Mesothelial cell of epicardium (in vitro differentiated cells): ENCODE measurements at places on chromosomes 2 and 18. TPM values are rescaled to one million over a fixed set of nuclear protein-coding genes. Genes with fewer than 3 reads are reported as not detected.

Gene ACOXL
- 0.20 to 0.44 TPM (median 0.25 TPM) in 3 replicates for total RNA-seq

Gene IL1B
- 1.3 to 1.7 TPM (median 1.4 TPM) in 3 replicates for total RNA-seq

Gene SULT1C4
- 16.0 to 17.5 TPM (median 17.5 TPM) in 3 replicates for total RNA-seq

Gene POMC
- total RNA-seq, result 0.29 TPM in 1 of 3 replicates, not detected in the others

Gene FOXI3
- total RNA-seq, result 0.24 to 0.40 TPM (median 0.27 TPM) in 3 replicates

Gene IFIH1
- total RNA-seq, result 8.4 to 10.7 TPM (median 9.3 TPM) in 3 replicates

Gene ASTL
- total RNA-seq, result 0.60 to 1.2 TPM (median 1.1 TPM) in 3 replicates

Gene PTPRN
- total RNA-seq, result 0.33 to 0.50 TPM (median 0.38 TPM) in 3 replicates

Gene PRSS56
- total RNA-seq, result 0.09 TPM in 1 of 3 replicates, not detected in the others

Gene MZT2A
- total RNA-seq, result 106 to 109 TPM (median 106 TPM) in 3 replicates

Gene NOSTRIN
- 0.90 to 1.0 TPM (median 0.98 TPM) in 3 replicates for total RNA-seq

DNA sequence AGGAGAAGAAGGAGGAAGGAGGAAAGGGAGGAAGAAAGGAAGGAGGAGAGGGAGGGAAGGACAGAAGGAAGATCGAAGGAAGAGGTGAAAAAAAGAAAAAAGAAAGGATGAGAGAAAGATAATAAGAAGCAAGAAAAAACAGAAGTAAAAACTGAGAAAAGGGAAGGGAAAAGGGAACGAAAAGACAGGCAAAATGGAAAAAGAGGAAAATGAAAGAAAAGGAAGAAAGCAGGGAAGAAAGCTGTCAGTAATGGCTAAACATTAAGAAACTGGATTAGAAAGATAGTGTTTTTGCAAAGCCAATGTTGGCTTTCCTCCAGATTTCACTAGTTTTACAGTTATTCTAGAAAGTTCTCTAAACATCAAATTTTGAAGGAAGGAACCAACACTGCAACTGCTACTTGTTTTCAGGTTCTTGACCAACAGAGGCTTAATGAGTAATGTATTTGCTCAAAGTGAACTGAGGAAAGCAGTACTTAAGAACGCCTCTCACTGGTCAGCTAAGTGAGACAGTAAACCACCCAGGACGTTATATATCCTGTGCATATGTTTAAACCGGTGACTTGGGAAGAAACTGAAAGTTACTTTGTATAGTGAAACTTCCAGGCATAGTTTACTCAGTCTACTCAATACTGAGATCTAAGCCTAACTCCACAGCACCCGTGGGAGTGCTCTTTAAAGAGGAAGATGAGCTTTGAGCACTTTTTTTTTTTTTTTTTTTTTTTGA, 286.2 kb upstream of the TRIB2 start:
- DNase-seq, result no peak

GRCh38 chr2:147810883-147811765, 33.7 kb upstream of the ACVR2A start:
- no peak for DNase-seq

GRCh38 chr18:34611904-34612303, 98.2 kb upstream of the DTNA start:
- no peak for DNase-seq

DNA sequence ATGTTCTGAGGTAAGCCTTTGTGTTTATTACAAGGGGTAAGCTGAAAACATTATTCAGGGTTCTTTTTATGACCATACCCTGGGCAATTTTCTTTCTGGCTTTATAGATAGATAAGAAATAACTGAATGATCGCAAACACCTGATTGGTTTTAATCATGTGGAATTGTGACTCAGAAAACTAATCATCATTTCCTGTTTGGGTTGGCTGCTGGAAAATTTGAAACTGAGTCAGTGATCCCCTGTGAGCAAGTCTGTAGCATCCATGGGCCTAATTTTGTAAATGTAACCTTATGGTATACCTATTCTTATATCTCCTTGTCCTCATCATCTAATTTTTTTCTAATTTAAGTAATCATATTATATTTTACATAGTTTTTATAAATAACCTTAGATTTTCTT, 34.3 kb downstream of the CCDC68 start:
- no peak for DNase-seq

- DNase-seq, result no peak
Measured at GRCh38 chr2:196742685-196743084, 56.8 kb downstream of the GTF3C3 start.

DNA sequence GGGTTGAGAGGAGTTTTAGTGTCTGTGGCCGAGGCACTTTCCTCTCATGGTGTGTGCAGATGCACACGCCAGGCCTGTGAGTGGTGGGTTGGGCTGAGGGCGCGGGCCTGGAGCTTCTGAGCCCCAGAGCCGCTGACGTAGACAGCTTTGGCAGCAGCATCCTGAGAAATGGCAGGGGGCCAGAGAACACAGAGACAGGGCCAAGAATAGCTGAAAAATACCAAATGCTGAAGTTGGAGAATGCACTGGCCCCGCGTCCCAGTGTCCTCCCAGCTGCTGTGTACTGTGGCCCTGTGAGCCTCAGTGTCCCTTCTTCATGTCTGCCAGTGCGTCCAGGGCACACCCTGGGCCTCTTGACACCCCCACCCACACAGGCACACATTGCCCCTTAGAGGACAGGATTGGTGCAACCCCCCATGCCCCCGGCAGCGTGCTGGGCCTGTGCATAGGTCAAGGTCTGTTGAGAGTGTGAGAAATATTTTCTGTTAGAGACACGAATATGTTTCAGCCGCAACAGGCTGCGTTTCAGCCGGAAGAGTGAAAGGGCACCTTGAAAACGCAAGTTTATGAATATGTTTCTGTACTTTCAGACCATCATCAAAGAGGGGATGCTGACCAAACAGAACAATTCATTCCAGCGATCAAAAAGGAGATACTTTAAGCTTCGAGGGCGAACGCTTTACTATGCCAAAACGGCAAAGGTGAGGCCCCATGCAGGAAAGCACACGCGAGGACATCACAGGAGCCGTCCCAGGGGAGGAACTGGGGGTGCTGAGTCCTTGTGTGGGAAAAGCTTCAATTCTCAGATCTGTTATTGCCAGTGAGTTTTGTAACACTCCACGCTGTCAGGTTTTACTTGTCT, 33.6 kb downstream of the DGKD start:
- DNase-seq, result peak; percentile 62

- no peak for DNase-seq
Measured at GRCh38 chr18:40407909-40408308, 1547.1 kb upstream of the PIK3C3 start.

- no peak for DNase-seq
Measured at GRCh38 chr2:16005816-16006536, 65.6 kb downstream of the MYCN start.

DNA sequence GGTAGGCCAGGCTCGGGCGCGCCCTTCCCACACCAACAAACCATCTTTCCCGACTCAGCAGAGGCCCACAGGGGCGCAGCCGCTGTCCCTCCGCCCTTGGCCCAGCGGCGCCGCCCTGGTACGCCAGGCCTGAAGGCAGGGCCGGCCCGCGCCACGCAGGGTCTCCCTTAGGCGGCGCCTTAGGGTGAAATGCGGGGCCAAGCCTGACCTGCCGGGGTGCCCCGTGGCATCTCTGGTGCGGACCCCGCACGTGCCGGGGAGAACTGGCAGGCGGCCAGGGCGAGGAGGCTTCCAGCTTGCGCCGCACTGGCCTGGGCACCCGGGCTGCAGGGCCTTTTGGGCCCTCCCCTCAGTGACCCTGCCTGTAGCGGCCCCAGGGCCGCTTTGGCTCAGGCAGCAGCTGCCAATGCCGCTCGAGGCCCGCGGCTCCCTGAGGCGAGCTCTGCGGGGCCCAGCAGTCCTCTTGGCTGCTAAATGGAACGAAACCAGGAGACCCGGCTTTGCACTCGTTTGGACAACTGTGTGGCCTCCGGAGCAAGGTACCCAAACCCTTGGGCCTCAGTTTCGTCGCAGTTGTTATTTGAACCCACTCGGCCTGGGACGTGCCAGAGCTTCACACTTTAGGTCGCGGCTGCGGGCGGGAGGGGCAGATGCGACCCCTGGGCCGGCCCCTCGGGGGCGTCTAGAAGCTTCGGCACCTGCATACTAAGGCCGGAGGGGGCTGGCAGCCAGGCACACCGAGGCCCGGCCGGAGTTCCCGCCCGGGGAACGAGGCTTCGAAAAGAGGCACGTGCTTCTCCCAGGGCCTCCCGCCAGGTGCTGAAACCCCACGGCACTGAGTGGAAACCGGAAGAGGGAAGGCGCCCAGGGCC, 8.5 kb downstream of the OTX1 start:
- no peak for DNase-seq

DNA sequence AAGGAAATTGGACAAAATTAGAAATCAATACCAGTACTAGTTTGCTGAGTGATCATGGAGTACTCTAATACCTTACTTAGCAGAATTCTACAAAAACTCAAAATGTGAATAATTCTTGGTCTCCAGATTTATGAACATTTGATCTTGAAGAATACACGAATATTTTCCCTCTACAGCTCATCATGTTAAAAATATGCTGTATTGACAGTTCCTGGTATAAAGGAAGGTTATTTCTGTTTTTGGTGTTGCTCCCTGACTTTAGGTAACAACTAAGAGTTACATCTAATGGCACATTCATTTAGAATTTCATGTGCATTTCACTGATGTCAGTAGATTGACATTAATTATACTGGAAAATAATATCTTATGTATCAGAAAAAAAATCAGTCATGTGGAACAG, 479.2 kb upstream of the PKDCC start:
- no peak for DNase-seq

DNA sequence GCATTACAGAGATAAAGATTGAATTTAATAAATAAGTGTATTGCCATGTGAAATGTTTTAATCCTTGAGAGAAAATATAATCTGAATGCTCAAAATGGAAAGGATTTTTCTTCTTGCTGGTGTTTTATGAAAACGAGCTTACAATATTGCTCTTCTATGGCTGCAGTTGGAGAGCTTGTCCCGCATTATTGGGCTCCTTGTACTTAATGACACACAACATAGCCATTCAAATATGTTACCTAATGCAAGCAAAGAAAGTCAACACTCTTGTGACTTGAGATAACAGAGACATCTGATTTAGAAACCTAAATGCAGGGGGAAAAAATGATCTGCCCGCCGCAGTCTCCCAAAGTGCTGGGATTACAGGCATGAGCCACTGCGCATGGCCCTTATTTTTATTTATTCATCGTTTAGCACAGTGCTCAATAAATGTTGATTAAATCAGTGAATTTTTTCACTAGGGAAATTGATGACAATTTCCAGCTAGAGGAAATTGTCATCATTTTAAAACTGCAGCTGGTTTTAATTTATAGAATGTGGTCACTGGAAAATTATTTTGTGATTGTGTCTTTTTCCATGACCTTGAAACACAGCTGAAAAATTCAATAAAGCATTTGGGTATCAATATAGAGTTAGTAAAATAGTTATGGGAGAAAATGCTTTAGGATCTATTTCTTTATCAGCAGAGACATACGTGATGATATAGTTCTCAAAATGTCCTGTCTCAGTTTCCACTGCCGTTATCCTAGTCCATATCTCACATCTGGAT, 2.4 kb upstream of the PRKD3 start:
- DNase-seq, result no peak

DNA sequence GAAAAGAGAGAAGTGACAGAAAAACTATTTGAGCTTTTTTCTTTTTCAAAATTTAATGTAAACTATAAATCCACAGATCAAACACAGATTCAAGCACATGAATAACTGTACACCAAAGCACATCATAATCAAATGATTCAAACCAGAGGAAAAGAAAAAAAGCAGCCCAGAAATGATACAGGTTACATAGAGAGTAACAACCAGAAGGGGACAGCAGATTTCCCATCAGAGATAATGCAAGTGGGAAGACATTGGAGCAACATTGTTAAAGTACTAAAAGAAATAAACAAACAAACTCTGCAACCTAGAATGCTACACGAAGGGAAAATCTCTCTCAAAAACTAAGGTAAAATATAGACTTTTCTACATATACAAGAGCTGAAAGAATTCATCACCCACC, 34.5 kb downstream of the CMPK2 start:
- no peak for DNase-seq

- no peak for DNase-seq
Measured at GRCh38 chr2:168196764-168197180, 50.6 kb downstream of the STK39 start.

GRCh38 chr18:37393221-37393827, 172.3 kb downstream of the CELF4 start:
- no peak for DNase-seq

- peak; percentile 82 for DNase-seq
Measured at GRCh38 chr18:51621113-51621863, 423.8 kb upstream of the MEX3C start.

DNA sequence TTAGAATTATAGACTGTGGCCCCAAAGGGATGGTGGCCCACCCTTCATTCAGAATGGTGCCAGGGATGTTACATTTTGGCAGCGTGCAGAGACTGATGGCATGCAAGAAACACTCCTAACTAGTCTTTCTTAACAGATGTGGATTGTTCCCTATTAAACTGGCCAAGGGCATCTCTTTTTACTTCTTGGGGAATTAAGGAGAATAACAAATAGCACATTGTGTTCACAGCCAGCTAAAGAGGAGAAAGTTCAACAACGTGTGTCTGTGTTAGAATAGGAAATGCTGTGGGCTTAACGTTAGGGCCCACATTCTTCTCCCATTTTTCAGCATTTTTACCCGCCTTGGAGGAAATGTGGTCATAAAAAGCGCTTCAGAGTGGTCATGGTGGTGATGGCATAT, 404.8 kb downstream of the CDH2 start:
- no peak for DNase-seq

DNA sequence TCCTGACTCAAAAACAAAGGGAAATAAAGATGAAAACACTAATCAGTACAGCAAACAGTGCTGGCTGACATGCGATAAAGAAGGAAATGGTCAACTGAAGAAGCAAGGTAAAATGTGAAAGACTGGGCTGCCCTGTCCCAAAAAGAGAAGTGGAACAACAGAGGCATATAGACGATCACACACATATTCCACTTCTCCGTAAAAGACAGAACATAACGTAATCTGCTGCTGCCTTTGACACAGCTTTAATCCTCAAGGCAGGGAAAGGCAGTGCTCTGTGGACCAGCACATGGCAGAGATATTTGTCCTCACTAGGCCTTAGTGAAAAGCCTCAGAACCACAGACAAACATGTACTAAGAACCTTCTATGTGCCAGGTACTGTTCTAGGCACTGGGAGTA, 24.3 kb upstream of the REL start:
- DNase-seq, result no peak

- no peak for DNase-seq
Measured at GRCh38 chr2:199680482-199680881, 170.5 kb downstream of the FTCDNL1 start.
